Calu3 (cell line): ENCODE measurements at places on chromosomes 13 and 19.

DNA sequence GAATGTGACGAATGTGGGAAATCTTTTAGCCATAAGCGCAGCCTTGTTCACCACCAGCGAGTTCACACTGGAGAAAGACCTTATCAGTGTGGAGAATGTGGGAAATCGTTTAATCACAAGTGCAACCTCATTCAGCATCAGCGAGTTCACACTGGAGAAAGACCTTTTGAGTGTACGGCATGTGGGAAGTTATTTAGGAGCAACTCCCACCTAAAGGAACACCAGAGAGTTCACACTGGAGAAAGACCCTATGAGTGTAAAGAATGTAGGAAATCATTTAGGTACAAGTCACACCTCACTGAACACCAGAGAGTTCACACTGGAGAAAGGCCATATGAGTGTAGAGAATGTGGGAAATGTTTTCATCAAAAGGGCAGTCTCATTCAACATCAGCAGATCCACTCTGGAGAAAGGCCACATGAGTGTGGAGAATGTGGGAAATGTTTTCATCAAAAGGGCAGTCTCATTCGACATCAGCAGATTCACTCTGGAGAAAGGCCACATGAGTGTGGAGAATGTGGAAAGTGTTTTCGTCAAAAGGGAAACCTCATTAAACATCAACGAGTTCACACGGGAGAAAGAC is 7.6 kb downstream of the ZNF776 start:
- no peak for DNase-seq

DNA sequence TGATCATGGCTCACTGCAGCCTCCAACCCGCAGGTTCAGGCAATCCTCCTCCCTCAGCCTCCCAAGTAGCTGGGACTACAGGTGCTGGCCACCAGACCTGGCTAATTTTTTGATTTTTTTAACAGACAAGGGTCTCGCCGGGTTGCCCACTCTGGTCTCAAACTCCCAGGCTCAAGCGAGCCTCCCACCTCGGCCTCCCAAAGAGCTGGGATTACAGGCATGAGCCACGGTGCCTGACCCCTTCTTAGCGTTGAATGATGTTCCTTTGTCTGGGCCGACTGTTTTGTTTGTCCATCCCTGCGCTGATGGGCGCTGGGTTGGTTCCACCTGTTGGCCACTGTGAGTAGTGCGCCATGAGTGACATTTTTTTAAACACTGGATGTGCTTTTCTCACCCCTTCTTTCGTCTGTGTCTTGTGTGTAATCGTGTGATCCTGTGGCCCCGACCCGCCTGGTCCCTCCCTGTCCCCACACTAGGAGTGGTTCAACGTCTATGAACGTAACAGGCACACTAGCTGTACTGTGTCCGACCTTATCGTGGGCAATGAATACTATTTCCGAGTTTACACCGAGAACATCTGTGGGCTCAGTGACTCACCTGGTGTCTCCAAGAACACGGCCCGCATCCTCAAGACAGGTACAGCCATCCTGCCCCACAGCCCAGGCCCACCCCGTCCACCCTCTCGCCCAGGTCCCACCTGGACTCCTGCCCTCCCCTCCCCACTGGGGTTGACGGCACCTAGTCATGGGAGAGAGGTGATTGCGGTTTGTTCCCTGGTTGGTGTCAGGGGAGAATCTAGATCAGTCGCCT is 15.0 kb upstream of the EMC10 start:
- peak; percentile 75 for DNase-seq

GRCh38 chr13:25167382-25168174 is 4.5 kb downstream of the AMER2 start:
- DNase-seq: no peak

- DNase-seq: no peak
Measured at GRCh38 chr13:23922005-23922932, 25.0 kb upstream of the C1QTNF9B start.

GRCh38 chr19:990119-990571 is 6.0 kb downstream of the WDR18 start:
- DNase-seq: no peak

- no peak for DNase-seq
Measured at GRCh38 chr13:37216331-37216730, 110.9 kb upstream of the CSNK1A1L start.

DNA sequence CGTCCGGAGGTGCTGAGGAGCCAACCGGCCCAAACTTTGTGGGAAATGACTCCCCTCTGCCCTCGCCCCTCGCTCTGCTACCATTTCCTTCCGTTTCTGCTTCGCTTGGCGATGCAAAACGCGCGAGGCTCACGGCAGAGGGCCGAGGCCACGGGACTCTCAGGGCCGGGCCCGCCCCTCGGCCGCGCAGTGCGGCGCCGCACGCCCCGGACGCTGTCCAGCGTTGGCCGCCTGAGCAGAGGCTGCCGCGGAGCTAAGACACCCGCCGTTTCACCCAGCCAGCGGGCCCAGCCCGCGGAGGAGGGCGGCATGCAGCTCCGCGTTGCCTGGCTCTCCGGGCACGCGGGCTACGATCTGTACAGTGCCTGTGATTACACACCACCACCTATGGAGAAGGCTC is 2.1 kb upstream of the ZNF578 start:
- no peak for DNase-seq

GRCh38 chr19:3270902-3271301 is 46.4 kb downstream of the CELF5 start:
- peak; percentile 41 for DNase-seq

- no peak for DNase-seq
Measured at GRCh38 chr19:54035215-54036178, 28.2 kb downstream of the VSTM1 start.

GRCh38 chr19:3790941-3791340 is 4.8 kb upstream of the MATK start:
- DNase-seq: no peak

DNA sequence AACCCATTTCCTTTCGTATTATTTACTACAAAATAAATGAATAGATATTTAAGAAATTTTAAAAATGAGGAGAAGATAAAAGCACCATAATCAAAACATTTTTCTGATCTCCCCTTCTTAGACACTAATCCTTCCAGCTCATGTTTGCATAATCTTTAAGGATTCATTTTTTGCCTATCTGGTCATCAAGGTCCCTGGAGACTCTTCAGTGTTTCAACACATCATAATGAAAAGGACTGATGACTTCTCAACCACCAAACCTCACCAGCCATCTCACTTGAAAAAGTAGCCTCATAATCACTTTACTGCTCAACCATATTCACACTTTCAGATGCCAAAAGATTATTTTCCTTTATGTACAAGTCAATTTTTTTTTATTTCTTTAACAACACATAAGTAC is 80.1 kb downstream of the DCLK1 start:
- no peak for DNase-seq

DNA sequence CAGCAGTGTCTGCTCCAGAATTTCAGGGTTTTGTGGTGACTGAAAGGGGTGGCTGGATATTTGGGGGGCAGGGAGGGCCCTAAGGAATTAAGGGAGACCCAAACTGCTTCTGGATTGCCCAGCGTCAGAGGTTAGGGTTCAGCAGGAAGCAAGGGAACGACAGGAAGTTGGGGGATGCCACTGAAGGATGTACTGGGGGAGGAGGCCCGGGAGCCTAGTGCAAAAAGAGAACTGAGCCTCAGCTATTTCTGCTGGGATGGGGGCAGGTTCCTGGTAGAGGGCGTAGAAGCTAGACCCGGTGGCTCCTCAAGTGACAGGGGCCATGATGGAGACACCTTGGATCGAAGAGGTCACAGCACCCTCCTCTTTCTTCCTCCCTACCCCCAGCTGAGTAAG is 1.1 kb downstream of the CYP2S1 start:
- DNase-seq: no peak

DNA sequence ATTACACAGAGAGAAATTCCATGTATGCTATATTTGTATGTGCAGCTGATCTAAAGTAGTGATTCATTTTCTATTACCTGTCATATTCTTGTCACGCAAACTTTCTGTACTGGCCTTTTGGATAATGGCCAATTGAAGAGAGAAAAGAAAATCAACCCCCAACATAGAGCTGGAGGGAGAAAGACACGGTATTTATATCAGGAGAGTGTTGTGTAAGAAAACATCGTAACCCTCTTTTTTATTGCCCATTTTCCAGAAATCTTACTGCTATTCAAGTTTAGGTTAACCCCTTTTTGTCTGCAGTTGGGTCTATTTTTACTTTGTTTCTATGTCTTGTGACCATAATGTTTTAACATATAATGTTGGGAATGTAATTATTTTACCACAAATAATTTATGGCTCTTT is 27.9 kb downstream of the DGKH start:
- no peak for DNase-seq

DNA sequence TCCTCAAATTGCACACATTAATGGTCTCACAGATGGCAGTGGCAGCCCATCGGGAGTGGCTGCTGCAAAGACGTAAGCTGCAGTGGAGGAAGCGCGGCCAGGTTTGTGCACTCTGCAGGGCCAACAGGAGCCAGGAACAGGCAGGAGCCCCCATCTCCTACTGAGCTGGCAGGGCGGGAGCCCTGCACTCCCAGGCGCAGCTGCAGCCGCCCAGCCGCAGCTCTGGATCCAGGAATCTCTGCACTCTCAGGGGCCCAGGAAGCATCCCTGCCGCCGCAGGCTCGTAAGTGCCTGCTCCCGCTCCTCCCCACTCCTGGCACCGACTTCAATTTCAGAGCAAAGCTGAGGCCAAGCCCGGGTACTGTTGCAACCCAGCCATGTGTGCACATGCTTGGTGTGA is 37.5 kb downstream of the ANKRD27 start:
- DNase-seq: no peak

GRCh38 chr19:16824658-16825311 is 4.4 kb upstream of the SIN3B start:
- no peak for DNase-seq

GRCh38 chr13:73162912-73163911 is 104.4 kb downstream of the KLF5 start:
- peak; percentile 5 for DNase-seq

DNA sequence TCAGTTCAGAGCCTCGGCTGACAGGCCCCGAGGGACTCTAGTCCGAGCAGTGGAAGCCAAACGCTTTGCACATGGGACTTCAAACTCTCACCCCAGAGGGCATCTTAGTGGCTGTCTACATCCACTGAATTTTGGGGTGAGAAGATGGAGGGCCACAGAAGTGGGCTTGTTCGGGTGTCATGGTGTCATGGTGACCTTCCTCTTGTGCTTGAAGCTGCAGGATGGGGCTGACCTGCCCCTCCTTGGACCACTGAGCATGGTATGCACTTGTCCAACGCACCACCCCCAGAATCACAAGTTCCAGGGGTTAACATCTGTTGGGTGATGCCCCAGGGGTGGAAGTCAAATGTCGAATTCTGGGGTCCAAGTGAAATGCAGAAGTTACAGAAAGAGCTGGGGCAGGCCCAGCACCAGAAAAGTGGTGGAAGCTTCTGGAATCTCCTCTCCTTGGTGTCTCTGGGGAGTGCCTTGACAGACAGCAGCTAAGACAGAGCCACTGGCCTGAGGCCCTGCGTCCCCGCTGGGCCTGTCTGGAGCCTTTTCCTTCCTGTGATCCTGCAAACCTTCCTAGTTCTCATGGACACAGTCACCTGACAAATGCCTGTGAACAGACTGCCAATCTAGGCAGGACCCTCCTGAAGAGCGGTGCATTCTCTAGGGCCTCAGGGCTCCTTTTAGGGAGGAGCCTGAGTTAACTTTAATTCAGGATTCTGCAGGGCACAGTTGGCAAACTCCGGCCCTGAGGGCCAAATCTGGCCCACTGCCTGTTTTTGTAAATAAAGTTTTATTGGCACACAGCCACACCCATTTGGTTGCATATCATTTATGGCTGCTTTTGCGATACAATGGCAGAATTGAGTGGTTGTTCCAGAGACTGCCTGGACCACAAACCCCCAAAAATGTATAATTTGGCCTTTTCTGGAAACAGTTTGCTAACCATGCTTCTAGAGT is 65.1 kb upstream of the RANBP3 start:
- DNase-seq: no peak

GRCh38 chr13:51639171-51639570 is 54.9 kb downstream of the WDFY2 start:
- no peak for DNase-seq

- no peak for DNase-seq
Measured at GRCh38 chr13:49567491-49567890, 17.9 kb downstream of the RCBTB1 start.

DNA sequence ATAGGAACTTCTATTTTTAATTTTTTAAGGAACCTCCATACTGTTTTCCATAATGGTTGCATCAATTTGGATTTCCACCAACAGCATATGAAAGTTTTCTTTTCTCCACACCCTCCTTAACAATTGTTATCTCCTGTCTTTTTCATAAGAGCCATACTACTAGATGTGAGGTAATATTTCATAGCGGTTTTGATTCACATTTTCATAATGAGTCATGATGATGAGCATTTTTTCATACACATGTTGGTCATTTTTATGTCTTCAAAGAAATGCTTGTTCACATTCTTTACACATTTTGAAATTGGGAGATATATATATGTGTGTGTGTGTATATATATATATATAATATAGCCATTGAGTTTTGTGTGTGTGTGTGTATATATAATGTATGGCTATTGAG is 420.3 kb upstream of the PCDH9 start:
- DNase-seq: no peak

GRCh38 chr19:2970201-2970835 is 7.0 kb upstream of the TLE6 start:
- no peak for DNase-seq

GRCh38 chr13:106455190-106455589 is 80.3 kb downstream of the EFNB2 start:
- DNase-seq: no peak

DNA sequence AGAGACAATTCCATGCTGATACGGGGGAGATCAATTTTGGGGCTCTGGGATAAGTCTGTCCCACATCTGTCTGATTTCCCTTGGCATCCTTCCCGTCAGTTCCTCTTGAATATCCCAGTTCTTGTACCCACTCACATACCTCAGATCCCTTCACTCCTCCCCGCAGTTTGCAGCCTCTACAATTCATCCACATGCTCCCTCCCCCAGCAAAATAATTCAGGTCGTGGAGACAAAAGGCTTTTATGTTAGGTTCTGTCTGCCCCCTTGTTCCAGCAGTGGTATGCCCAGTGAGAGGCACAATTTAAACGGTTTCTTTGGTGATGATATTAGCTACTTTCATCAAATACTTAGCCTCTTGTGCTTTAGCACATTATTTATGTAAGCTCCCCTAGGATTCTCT is 9.6 kb downstream of the RPS16 start:
- no peak for DNase-seq

GRCh38 chr13:97475011-97475410 is 41.0 kb downstream of the RAP2A start:
- DNase-seq: no peak

DNA sequence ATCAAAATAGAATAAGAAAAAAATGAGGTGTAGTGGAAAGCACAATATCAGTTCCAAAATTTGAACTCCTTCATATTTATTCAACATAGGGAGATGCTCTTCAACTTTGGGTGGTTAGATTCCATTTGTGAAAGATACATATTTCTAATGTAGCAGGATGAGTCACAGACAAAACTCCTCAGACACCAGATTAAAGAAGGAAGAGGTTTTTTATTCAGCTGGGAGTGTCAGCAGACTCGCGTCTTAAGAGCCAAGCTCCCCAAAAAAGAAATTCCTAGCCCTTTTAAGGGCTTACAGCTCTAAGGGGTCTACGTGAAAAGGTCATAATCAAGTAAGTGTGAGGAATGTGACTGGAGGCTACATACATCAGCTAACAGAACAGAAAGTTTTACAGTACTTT is 6.8 kb upstream of the ZNF765 start:
- DNase-seq: no peak
